ENCODE measurements at places on chromosomes 3 and 15.

- DNase-seq = no peak
Observed at GRCh38 chr3:151085889-151086483, 522 bp downstream of the MED12L start.

DNA sequence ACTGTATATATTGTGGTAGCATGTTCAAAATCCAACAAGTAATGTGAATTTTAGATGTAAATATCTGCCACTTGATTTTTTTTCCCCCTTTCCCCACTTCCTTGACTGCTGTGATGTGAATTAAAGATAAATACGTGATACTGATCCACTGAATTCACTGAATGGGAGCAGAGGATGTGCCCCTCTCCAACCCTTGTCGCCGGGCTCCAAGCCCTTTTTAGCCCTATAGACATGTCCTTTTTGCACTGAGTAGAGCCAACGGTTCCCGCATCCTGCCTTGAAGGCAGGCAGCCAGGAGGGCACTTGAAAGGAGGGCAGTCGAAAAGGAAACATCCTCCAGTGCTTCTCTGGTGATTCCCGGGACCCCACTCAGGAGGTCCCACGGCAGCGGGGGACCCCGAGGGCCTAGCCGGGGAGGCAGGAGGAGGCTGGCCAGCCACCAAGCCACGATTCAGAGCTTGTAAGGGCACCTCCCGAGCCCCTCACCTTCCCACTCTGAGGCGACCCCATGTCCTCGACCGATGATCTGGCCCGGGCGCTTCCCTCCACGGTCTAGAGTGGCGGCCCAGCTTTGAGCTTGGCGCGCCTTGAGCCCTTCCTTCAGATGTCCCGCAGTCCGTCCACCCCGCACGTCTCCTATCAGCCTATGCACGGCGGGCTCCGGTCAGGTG, 901 bp upstream of the MANF start:
- DNase-seq = no peak

GRCh38 chr3:64520334-64520733, 167.5 kb downstream of the ADAMTS9 start:
- DNase-seq = no peak

GRCh38 chr3:11536132-11536935, 107.4 kb downstream of the VGLL4 start:
- DNase-seq = no peak

DNA sequence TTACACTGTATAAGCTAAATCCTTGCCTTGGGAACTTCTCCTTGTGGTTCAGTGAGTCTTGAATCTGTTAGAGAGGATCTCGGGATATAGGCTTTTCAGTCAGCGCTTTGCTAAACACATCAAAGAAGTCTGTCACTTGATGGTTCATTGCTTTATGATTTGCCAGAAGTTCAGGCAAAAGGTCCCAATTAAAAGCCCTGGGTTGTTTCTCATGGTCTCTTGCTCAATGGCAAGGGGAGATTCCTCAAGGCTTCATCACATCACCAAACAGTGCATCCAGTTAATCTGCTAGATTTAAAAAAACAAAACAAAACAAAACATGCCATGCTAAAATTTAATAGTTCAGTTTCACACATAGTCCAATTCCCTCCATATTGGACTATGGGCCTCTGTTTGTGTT, 114.8 kb downstream of the FILIP1L start:
- DNase-seq = no peak

Data from keratinocyte (primary cell).